ENCODE measurements at places on chromosomes 1 and 21. TPM values are rescaled to one million over a fixed set of nuclear protein-coding genes. Genes with fewer than 3 reads are reported as not detected.

C1QB gene
- polyA plus RNA-seq, result 6.0 TPM

ELOVL1 gene
- polyA plus RNA-seq, result 83.9 TPM

KCND3 gene
- 1.7 TPM for polyA plus RNA-seq

MPL gene
- 0.78 TPM for polyA plus RNA-seq

PBX1 gene
- polyA plus RNA-seq, result 170 TPM

GRCh38 chr1:218558271-218558810 is 213.2 kb downstream of the TGFB2 start:
- DNase-seq, result no peak

- DNase-seq, result no peak
These were observed 6.1 kb upstream of the IGFN1 start for GRCh38 chr1:201184307-201185122.

GRCh38 chr1:245108246-245108645 is 46.5 kb upstream of the KIF26B start:
- DNase-seq, result no peak

DNA sequence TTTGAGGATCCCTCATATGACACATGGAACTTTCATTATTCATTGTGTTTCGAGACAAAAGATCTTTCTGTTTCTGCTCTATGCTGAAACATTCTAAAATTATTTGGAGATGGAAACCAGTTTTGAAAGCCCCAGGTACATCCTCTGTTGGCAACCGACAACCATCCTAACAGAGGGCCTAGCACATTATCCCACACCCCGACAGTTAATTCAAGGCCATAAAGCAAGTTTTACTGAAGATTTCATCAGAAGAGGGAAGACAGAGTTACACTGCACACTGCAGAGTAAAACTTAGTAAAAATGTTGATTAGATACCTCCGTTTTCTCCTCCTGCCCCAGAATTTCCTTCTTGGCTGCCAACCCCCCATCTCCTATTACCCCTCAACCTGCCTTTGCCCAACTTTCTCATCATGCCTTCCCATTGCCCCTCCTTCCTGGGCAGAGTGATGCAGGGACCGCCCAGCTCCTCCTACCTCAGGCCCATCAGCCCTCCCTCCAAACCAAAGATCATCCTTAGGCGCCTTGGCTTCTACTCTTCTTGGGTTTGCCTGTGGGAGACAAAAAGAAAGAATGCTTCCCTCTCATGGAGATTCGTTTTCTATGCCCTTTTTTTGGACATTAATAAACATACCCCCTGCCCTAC is 52.9 kb upstream of the CITED4 start:
- no peak for DNase-seq

GRCh38 chr1:213374369-213374768 is 323.3 kb downstream of the RPS6KC1 start:
- DNase-seq, result peak; percentile 65

DNA sequence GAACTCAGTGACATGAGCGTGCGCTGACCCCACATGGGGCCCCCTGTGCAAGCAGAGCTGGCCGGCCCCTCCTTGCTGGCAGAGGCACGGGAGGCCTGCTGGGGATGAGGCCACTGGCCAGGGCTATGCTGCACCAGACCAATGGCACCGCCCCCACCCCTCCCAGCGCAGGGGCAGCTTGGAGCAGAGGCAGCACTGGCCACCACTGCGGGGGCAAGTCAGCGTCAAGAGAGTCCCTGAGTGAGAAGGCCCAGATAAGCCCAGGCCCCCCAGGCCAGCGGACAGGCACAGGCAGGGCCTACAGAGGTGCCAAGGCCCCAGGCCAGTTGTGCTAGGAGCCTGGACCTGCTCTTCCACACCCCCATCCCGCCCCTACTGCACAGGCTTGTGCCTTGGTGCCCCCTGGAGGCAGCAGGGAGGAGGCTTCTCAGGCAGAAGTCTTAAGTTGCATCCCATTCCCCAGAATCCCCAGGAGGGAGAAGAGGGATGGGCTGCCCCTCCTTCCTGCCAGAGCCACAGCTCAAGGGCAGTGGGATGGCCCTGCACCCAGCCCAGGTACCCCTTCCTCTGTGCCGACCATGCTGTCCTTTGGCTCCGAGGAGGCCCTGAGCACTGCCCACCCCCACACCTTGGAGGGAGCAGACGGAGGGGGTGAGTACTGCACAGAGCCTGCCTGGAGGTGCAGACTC is 35.8 kb downstream of the EPHX1 start:
- DNase-seq, result no peak

- DNase-seq, result no peak
These were observed 36.6 kb downstream of the RGL1 start for GRCh38 chr1:183841550-183841949.

- DNase-seq, result no peak
These were observed 147.6 kb downstream of the RHOU start for GRCh38 chr1:228882771-228883450.

DNA sequence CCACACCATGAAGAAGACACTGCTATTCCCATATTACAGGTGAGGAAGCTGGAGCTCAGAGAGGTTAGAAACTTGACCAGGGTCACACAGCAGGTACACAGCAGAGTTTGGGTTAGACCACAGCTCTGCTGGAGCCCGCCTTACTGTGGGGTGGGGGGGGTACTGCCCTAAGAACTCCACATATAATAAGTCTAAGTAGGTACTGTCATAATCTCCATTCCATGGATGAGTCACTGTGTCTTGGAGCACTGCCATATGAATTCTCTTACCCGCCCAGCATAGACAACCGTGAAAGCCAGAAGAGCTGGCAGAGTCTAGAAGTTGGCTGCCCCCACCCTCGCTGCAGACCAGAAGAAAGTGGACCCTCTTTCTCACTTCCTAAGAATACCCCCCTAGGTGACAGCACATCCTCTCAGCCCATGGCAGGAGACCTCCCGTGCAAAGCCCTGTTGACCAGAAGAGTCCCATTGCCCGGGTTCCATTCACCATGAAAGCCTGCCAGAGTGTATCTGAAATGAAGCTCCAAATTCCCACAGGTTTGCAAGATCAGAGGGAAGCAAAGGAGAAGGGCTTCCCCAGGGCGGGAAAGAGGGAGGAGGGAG is 5.2 kb upstream of the PLA2G2D start:
- no peak for DNase-seq

DNA sequence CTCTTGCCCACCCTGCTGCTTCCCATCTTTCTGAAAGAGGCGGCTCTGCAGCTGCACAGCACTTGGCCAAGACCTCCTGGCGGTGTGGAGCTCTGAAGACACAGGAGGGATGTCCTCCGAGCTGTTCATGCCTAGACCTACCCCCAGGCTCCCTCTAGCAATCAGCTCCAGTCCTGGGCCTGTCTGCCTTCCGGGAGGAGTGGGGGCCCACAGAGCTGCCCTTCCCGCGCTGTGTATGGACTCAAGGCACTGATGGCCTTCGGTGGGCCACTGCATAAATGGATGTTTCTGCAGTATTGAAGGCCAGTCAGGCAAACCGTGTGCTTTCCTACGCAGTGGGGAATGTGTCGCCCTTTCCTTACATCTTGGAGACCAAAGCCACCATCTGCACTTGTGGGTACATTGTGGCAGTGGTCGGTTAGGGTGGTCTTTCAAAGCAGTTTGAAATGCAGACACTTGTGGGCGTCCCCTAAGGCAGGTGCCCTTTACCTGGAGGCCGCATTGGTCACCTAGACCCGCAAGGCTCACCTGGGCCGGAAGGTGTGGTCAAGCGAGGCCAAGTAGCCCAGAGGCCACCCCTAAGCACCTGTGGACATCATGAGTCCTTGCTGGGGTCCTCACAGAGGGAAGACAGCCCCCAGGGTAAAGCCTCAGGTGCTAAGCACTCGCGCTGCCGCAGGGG is 912 bp upstream of the PKNOX1 start:
- no peak for DNase-seq

DNA sequence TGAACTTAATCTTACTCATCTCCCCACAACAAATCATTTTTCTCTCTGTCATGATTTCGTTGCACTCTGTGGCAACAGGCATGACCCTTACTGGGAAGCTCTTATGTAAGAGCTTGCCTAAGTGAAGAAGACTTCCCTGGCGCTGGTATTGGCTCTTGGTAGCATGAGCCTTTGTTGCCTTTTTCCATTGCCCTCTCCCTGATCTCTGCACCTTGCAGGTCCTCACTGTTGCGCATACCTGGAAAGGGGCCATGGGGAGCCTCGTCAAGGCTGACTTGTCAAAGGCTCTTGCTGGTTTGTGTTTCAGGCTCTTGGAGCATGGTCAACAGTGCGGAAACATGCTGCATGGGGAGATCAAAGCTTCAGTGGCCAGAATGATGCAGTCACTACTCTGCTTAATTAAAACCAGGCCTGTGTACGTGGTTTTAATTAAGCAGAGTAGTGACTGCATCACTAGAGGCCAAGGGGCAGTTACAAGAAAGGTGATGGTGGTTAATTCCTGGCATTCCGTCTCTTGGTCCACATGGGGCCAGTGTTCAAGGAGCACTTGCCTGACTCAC is 141.3 kb downstream of the SPATA46 start:
- DNase-seq, result peak; percentile 84

- no peak for DNase-seq
These were observed 204.6 kb downstream of the PTBP2 start for GRCh38 chr1:96926176-96926575.

- no peak for DNase-seq
These were observed 411.1 kb downstream of the PRDM2 start for GRCh38 chr1:14111121-14111520.

DNA sequence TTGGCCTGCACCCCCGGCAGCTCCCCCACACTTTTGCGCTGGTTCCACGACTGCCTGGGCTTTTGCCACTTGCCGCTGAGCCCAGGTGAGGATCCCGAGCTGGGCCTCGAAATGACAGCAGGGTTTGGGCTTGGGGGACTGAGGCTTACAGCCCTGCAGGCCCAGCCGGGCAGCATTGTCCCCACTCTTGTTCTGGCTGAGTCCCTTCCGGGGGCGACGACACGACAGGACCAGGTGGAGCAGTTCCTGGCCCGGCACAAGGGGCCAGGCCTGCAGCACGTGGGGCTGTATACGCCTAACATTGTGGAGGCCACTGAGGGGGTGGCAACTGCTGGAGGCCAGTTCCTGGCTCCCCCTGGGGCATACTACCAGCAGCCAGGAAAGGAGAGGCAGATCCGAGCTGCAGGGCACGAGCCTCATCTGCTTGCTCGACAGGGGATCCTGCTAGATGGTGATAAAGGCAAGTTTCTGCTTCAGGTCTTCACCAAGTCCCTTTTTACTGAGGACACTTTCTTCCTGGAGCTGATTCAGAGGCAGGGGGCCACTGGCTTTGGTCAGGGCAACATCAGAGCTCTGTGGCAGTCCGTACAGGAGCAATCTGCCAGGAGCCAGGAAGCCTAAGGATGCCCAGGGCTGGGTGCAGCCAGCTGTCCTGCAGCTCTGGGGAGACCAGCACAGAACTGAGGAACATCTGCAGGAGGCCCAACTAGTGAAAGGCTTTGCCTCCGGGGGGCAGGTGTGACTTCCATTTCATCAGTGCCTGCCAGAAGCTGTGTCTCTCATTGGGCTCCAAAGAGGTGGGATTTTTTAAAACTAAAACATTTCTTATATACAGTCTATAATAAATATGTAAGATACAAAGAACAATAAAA is 1.2 kb downstream of the HPDL start:
- no peak for DNase-seq

GRCh38 chr1:180301135-180301742 is 71.2 kb downstream of the LHX4 start:
- DNase-seq, result no peak

DNA sequence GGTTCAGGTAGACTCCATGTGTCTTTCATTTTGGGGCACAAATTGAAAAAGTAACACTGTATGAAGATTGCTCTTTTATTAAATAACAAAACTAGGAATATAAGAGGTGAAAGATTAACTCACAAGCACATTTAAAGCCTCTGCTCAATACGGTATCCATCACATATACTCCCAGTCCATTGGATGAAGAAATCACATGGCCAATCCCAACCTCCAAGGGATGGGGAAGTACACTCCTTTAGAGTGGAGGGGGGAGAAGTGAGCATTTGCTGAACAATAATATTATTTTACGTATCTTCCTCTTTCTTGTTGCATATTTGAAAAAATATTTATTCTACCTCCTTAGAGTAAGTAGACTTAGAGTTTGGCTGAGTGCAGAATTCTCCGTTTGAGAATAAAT is 316.5 kb downstream of the LMX1A start:
- no peak for DNase-seq

GRCh38 chr1:84509029-84509428 is 2.6 kb upstream of the GNG5 start:
- no peak for DNase-seq

- DNase-seq, result no peak
These were observed 34.7 kb upstream of the POFUT2 start for GRCh38 chr21:45322231-45322959.

DNA sequence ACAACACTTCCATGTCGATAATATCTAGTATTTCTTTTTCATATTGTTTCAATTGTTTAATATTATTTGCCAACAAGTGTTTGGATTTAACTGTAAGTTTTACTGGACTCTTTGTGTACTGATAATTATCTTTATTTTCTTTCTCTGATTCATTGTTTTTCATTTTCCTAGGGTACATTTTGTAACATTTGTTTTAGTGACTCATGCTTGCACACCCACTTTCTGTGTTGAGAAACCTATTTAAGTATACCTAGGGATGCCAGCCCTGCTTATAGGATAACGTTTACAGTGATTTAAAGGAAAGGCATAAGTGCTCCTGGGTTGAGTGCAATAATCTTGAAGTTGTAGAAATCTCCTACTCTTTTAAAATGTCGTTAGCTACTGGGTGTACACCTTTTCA is 1386.0 kb upstream of the ADGRL4 start:
- DNase-seq, result no peak

DNA sequence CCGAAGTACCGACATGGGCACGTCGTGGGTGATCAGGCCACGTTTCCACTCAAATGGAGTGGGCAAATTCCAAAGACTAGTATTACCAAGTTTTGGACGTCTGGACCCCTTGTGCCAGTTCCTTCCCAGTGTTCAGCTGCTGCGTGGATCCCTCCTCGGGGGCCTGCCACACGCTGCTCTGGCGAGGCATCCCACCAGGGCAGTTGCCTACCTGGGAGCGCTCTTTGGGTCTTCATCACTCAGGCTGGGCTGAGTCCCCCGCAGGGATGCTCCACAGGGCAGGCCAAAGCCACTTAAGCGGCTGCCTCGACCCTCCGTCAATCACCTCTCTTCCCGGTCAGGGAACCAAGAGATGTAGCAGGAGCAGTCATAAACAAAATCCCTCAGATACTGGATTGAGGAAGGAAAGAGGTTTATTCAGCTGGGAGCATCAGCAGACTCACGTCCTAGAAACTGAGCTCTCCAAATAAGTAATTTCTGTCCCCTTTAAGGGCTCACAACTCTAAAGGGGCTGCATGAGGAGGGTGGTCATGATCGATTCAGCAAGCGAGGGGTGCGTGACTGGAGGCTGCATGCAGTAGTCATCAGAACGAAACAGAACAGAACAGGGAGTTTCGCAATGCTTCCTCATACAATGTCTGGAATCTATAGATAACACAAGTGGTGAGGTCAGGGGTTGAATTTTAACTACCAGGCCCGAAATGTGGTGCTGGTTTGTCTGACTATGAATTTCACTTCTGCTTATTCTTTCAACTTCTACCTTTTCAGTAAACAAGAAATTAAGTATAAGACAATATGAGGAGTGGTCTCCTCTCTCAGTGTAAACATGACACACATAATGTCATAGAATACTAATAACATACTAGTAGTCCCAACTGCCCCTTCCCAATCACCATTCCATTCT is 998.6 kb upstream of the NCAM2 start:
- no peak for DNase-seq
